Left renal pelvis (tissue), 4 donors: ENCODE measurements at places on chromosomes 7 and 10. TPM values are rescaled to one million over a fixed set of nuclear protein-coding genes. Genes with fewer than 3 reads are reported as not detected.

- DNase-seq, result no peak
Observed at GRCh38 chr7:81801532-81801931, 31.7 kb upstream of the HGF start.

GRCh38 chr10:43735907-43736306 lies 87.2 kb upstream of the ZNF32 start:
- DNase-seq, result no peak

- no peak for DNase-seq
Observed at GRCh38 chr7:141715018-141715417, 6.9 kb downstream of the WEE2 start.

DNA sequence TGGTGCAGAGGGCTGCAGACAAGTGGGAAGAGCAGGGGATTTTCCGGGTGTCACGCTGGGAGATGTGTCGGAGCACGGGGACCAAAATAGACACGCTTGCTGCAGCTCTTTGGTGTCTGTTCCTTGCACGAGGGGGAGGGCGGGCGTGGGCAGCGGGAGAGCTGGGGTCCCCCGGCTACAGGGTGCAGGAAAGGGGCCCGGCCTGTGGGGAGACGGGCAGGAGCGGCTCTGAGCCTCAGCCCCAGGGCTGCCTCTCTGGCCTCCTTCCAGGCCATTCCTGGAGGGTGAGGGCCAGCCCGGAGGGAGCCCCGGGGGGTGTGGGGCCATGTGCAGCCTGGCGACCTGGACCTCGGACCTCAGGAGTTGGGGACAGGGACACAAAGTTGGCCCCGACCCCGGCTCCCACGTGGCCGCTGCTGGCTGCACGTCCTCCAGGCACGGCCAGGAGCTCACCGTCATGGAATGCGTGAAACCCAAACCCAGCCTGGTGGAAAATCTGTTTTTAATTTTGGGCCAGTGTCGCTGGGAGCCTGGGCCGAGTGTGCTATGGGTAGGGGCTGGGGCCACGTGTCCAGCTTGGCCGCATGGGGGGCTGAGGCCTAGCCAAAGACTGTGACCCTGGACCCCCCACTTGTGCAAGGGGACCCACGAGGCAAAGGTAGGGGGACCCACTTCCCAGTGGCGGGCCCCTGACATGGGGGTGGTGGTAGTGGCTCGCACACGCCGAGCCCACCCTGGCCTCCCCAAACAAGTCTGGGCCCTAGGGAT lies 6.6 kb downstream of the TTYH3 start:
- DNase-seq, result no peak

TUBB8 gene
- 0.57 TPM for polyA plus RNA-seq

DNA sequence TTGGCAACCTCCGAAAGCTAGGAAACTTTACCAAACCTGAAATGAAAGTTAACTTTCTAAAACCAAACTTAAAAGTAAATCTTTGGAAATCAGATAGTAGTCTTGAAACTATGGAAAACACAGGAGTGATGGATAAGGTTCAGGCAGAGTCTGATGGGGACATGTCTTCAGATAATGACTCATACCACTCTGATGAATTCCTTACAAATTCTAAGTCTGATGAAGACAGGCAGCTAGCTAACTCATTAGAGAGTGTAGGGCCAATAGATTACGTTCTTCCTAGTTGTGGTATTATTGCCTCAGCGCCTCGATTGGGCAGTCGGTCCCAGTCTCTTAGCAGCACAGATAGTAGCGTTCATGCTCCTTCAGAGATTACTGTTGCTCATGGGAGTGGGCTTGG lies 45.9 kb downstream of the MCMBP start:
- DNase-seq, result no peak

- no peak for DNase-seq
Observed at GRCh38 chr10:75266945-75267344, 31.2 kb upstream of the COMTD1 start.

DNA sequence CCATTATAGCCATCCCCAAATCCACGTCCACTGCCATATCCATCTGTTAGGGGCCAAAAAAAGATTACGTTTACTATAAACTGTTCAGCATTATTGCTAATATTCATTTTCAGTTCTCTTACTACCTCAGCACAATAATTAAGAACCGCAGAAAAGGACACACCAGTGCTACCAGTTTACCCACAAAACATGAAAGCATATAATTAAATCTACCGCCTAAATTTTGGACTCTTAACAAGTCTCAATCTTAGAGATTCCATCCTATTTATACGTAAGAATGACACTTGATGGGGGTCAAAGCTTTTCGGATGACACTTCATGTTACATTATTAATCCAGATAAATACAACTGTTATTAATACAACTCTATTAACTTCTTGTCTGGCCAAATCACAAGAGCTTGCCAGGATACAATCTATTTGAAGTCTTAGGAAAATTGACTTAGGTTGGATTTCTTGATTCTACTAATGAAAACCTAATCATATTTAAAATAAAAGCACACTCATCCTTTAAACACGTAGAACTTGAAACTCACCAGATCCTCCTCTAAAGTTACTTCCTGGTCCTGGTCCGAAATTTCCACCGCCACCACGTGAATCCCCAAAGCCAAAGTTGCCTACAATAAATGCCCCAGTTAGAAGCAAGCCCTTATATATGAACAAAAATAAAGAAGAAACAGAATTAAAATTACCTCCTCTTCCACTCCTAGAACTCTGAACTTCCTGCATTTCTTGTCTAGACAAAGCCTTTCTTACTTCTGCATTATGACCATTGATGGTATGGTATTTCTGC lies 4.5 kb downstream of the HNRNPA2B1 start:
- no peak for DNase-seq

TRIM4 gene
- 38.0 TPM for polyA plus RNA-seq

SPDYE5 gene
- 4.8 TPM for polyA plus RNA-seq

SPAM1 gene
- not detected for polyA plus RNA-seq

DNA sequence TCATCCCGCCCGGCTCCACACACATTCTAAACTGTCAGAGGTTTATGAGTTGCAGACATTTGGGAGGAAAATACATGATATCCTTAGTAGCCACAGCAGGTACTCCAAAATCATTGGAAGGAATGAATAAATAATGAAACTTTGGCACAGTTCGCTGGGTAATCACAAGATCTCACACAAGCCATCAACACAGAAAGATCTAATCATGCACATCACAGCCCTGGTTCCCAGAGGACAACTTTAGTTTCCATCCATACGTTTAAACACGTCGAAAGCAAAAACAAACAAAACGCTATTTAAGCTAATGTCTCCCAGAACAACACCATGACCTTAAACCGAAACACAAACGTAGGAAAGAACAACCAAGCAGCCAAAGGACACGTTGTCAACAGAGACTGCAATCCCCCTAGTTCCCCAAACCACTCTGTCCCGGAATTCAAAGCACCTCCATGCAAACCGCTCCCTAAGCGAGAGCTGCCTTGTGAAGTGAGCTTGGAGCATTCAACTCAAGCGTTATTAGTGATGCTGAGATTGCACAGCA lies 12.3 kb downstream of the SVIL start:
- no peak for DNase-seq

RNF148 gene
- polyA plus RNA-seq, result 0.16 TPM

DNA sequence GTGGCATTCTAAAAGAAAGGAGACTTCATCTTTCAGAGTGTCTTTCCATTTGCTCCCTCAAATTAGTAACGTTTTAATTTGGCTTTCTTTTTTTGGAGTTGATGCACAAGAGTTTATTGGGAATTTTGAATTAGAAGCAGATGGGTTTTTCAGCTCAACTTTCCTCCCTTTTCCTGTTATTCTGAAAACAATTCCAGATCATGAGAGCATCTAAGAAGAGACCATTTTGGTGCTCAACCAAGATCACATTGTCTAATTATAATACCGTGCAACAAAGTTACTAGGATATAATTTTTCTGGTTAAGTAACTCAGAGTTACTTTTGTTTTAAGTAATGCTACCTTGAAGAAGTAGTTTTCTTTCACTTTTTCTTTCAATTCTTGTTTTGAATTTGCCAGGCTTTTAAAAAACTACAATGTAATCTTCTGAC lies 396.6 kb upstream of the KLF6 start:
- DNase-seq, result no peak

DNA sequence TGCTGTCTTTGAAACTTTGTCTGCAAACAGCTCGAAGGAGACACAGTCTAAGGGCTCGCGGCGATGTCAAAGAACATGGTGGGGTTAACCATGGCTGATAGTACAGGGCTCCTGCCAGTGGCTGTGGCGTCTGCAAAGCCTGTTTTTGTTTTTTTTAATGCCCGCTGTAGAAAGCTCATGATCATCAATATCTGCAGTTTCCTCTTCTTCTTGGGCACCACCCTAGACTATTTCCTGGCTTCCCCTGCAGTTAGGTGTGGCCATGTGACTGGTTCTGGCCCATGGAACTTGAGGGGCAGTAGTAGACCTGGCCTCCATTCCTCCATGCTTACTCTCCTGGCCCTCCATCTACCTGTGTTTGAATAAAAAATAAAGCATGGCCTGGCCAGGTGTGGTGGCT lies 21.8 kb upstream of the SAMD8 start:
- no peak for DNase-seq

DNA sequence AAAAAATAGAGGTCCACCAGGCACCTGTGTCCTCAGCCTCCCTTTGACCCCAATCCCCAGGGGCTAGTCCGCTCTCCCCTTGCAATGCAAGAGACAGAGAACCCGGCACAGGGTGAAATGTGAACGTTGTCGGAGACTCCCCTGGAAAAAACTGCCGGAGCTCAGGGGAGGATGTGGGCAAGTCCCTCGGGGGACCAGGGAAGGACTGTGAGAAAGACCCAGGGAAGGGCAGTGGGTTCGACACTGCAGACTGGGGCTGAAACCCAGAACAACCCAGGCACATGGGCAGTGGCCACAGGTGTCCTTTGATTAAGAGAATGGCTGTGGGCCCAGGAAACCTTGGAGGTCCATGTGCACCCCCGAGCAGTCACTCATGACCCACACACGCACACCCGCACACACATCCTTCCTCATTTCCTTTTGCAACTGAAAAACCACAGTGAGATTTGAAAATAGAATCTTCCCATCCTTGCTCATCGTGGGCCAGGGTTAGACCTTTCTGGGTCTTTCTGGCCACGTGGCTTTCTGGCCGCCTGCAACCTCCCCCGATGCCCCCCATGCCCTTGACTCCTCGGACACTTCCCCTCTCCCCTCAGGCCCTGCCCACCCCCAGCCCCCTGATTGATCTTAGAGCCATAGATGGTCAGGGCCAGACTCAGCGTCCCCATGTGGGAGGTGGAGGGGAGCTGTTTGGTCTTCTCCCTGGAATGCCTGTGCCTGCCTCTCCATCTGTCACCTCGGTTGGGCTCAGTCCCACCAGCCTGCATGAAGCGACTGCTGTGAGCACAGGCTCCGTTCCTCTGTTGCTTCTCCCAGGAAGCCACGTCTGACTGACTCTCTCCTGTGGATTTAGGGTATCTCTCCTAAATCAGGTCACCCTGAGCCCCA lies 7.9 kb downstream of the LAT2 start:
- no peak for DNase-seq

- DNase-seq, result no peak
Observed at GRCh38 chr7:36023033-36023560, 130.0 kb upstream of the EEPD1 start.

- DNase-seq, result no peak
Observed at GRCh38 chr7:158391541-158391940, 196.1 kb downstream of the PTPRN2 start.

- peak; percentile 35 for DNase-seq
Observed at GRCh38 chr10:102642736-102643335, 1.4 kb upstream of the TRIM8 start.

ASZ1 gene
- 0.05 TPM for polyA plus RNA-seq

DNA sequence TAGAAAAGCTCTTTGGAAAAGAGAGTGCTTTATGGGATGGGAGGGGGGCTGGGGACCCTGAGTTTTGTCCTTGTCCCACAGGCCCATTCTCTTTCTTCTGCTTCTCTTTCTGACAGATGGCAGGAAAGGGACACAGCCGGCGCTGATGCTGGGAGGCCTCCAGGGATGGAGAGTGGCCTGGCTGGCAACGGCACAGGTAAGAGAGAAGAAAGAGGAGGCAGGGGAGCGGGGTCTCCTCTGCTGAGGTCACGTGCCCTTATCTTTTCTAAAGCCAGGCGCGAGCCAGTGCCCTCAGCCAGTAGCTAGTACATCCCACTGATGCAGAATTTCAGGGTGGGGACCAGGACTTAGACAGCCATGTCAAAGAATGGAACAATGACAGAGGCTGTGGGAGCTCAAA lies 9.2 kb downstream of the ZNF775 start:
- DNase-seq, result no peak

DNA sequence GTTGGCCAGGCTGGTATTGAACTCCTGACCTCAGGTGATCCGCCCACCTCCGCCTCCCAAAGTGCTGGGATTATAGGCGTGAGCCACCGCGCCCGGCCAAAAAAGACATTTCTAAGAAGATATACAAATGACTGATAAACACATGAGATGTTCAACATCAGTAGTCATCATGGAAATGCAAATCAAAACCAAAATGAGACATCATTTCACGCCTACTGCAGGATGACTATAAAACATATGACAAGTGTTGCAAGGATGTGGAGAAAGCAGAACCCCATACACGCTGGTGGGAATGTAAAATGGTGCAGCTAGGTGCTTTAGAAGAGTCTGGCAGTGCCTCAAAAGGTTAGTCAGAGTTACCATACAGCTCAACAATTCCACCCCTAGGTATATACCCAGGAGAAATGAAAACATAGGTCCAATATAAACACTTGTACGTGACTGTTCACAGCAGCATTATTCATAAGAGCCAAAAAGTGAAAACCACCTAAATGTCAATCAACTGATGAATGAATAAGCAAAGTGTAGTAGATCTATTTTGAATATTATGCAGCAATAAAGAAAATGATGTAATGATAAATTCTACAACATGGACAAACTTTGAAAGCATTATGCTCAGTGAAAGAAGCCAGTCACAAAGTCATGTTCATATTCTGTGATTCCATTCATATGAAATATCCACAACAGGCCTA lies 24.5 kb downstream of the TMEM209 start:
- no peak for DNase-seq

DNA sequence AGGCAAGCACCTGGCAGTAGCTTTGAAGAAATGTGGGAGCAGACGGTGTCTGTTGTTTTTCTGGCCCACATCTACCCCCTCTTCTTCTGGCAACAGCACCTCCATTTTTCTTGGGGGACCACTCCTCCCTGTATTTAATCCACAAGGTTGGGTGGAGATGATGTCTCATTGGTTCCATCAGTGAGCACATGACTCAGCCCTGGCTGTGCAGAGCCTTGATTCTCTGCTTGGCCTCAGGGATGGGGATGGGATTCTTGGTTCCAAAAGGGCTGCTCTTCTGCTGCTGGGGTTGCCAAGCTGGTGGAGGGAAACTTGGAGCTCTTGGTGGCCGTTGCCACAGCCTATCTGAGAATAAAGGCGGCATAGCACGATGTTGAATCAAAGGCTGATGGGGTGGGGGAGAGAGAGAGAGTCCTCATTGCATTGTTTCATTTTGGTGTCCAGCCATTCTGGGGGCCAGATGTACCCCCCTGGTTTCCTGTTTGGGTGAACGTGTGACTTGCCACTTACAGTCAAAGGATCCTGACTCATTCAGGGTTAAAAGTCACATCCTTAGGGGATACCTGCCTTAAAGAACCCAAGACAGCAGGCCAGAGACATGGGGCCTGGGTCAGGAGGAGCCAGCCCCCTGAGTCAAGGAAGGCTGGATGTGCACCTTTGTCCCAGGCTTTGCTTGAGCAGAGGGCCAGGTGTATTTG lies 25.9 kb downstream of the GRK5 start:
- no peak for DNase-seq

- DNase-seq, result no peak
Observed at GRCh38 chr7:130274983-130275591, 8.4 kb downstream of the CPA2 start.
